ENCODE measurements at places on chromosomes 7 and 10.
A peak's percentile ranks its signal among the peaks of the same experiment; 100 is the strongest.

DNA sequence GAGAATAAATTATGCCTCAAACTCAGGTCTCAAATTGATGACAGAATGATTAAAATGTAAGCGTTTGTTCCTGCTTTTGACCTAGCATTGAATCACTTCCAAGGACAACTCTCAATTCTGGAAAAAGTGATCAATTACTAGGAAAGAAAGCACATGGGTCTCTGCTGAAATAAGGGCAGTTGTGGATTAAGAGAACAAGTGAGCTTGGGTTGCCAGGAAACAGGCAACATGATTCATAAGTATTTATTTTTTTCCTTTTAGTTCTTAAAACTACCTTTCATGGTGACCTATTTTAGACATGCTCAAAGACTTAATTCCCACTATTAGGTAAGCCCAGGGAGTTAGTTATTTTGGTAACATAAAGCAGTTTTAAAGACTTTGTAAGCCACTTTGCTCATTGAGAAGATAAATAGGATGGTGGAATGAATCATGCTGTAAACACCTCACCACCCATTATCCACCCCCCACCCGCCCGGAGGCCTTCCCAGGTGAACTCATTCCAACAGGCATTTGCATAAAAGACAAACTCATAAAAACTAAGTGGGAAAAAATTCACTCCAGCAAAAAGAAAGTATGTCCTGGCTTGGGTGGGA lies 728.3 kb downstream of the SORCS1 start:
- no peak for DNase-seq

- DNase-seq, result no peak
These were observed 28.2 kb upstream of the SEMA3D start for GRCh38 chr7:85215098-85215497.

- no peak for DNase-seq
These were observed 32.7 kb upstream of the VSIR start for GRCh38 chr10:71805776-71806703.

DNA sequence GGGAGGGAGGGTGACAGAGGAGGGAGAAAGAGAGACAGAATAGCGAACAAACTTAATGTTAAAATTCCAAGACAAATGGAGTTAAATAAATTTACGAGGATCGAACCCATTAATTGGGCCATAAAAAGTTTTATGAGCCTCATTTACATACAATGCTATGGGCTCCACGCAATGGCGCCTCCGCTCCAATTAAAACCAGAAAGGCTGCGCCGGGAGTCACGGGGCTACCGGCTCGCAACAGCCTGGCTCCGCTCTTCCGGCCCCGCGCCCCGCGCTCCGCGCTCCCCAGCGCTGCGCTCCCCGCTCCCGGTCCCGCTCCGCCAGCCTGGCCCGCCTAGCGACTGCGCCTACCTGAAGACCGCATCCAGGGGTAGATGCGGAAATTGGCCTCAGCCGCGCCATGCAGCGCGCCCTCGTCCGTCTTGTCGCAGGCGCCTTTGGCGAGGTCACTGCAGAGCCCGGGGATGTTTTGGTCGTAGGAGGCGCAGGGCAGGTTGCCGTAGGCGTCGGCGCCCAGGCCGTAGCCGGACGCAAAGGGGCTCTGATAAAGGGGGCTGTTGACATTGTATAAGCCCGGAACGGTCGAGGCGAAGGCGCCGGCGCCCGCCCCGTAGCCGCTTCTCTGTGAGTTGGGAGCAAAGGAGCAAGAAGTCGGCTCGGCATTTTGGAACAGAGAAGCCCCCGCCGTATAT lies 513 bp downstream of the HOXA7 start:
- no peak for DNase-seq

DNA sequence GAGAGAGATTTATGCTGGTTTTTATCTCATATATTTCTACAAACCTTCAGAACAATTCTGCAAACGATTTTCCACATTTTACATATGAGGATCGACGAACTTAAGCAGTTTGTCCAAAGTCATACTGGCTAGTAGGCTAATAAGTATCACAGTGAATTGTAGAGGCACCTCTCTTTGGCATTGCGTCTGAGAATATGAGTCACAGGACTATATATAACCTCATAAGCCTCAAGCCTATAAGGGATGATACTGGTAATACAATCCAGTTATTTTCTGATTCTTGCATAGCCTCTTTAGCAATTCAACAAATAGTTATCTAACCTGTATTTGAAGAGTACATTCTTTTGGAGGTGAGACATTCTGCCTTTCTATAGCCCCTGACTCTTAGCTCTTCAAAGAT lies 129.8 kb downstream of the GPR158 start:
- DNase-seq, result no peak

- DNase-seq, result no peak
These were observed 121.7 kb downstream of the DOCK4 start for GRCh38 chr7:112084520-112084971.

DNA sequence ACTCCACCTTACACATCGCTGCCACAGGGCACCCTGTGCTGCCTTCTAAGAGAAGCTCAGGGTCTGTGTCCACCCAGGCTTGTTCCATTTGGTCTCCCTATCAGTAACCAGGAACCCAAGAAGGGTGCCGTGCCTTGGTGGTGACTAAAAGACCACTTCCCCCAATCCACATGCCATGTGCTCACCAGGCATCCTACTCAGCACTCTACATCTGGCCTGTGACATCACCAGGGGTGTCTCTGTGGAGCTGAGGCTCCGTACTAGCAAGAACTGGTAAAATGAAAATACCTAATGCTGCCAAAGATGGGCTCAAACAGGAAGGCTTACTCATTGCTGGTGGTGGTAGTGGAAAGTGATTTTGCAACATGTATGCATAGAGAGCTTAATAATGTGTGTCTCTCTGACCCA lies 19.0 kb upstream of the C10orf71 start:
- DNase-seq, result no peak

DNA sequence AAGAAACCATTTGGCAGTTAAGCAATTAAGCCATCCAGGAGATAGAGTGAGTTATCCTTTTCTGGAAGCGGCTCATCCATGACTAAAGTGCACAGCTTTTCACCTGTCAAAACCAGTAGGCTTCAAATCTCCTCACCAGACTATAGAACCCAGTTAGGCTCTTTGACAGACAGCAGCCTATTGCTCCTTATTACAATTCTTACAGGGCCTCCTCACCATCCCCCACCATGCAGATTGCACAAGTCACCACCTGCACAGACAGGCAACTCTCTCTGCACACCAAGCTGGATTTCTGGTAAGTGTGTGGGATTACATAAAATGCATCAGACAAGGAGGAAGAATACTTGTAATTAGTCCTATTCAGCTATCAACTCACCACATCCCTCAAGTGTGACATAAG lies 301.6 kb downstream of the SNX13 start:
- DNase-seq, result no peak

DNA sequence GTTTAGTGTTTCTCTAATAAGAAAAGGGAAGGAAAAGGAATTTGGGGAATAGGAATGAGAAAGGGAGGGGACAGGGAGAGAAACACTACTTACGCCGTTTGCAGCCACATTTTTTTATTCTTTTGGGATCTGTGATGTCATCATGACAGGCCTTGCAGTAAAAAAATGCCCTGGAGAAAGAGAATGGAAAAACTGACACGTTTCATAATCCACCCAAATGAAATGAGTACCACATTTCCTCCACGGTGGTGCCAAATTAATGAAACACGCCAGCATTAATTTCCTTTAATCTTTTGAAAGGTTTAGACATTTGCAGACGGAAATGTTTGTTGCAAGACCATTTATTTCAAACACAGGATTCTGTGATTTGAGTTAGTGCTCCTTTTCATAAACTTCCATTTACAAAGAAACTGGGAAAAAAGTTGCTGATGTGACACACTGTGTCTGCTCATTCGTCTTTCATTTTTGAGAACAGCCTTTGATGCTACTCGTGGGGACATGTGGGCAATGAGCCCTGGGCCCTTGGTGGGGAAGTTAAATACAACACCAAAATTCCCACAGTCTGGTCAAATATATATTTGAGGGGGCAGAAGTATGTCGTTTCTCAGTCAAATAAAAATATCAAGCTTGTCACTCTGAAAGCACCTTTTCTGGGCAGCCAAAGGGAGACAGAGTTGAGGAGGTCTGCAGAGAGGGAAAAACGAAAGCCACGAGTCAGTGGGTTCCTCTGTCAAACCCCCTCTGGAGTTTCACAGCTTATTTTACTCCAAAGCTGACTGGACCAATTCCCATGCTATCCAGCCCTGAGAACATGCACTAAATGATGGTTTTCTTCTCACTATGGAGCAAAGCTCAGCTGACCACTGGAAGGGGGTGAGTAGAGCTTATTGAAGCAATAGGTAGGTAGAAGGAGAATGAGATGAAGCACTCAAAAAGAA lies 625.5 kb downstream of the KCNMA1 start:
- no peak for DNase-seq

DNA sequence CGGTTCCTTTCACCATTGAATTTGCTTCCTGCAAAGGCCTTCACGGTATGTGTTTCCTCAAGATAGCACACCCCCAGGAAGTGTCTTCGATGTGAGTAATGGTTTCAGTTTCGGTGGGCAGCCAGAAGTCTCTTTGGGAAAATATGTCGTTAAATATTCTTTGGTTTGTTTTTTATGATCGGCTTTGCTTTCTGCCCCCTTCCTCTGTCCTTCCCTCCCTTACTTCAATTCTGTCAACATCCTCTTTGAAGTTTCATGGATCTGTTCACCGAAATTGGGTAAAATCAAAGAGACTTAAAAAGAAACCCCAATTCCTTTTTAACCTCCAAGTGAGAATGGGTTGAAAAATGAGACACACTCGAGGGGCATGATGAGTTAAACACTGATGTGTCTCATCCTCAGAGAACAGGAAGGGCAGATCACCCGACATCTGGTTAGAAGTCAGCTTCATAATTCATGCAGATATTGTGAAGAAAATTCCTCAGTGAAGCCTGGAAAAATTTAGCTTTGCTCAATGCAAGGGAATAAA lies 170.8 kb upstream of the HABP2 start:
- DNase-seq, result no peak

- no peak for DNase-seq
These were observed 497.6 kb upstream of the PHF14 start for GRCh38 chr7:10475940-10476641.

- no peak for DNase-seq
These were observed 15.7 kb upstream of the ARMC3 start for GRCh38 chr10:22911889-22912762.

- no peak for DNase-seq
These were observed 14.8 kb upstream of the ORAI2 start for GRCh38 chr7:102418592-102418991.

- peak; percentile 9 for DNase-seq
These were observed 100.6 kb downstream of the FAM204A start for GRCh38 chr10:118241229-118242137.

DNA sequence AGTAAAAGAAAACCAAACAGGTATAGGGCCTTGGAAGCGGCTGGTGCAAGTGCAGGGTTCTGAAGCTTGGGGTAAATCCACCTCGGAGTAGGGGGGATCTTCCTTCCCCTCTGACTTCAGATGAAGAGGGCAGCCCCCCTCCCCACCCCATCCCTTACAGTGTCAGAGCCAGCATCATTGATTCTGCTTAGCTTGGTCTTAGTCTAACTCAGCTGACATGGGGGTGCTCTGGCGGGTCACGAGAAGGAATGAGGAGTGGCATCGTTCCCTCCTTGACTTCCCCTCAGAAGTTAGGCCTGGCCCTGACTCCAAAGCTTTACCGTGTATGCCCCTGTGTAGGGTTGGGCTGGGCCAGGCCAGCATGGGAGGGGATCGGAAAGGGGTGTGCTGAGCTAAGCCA lies 44.2 kb upstream of the SAMD8 start:
- no peak for DNase-seq

- DNase-seq, result no peak
These were observed 100.1 kb upstream of the FAM20C start for GRCh38 chr7:92231-92674.

DNA sequence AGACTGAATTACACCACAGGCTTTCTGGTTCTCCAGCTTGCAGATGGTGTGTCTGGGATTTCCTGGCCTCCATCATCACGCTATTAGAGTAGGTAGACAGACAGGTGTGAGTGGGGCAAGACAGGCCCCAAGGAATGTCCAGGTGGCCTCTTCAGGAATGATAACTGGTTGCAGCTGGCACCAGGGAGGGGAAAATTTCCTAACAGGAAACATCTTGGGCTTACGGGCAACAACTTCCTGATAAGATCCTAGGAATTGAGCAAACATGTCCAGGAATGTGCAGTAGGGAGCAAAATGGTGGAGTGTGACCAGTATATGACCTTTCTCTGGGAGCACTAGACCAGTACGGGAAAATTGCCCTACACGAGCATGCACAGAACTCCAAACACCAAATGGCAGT lies 11.3 kb downstream of the XRCC2 start:
- DNase-seq, result no peak

GRCh38 chr7:44463169-44463808 lies 27.2 kb downstream of the NUDCD3 start:
- DNase-seq, result no peak

DNA sequence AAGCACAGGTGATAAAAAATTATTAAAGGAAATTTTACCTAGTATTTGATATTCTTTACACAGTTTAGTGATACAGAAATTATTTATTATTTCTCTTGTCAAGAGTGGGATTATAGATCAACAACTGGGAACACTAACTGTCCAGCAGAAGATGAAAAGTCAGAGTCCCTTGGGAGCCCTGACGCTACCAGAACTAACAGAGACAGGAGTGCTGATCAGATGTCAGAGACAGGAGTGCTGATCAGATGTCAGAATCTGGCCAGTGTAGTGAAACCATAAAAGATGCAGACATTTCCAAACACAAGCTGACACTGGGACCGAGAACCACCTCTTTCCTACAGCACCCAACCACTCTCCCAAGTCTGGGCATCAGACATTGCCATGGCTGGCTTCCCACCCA lies 828.2 kb downstream of the TNS3 start:
- DNase-seq, result no peak

DNA sequence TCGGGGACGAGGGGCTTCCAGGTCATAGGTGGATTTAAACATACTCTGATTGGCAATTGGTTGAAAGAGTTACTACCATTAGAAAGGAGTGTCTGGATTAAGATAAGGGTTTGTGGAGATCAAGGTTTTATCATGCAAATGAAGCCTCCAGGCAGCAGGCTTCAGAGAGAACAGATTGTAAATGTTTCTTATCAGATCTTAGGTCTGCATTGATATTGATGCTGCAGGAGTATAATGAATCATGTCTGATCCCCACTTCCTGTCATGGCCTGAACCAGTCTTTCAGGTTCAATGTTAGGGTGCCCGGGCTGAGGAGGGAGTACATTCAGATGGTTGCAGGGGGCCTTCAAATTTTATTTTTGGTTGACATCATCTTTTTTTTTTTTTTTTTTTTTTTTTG lies 51.4 kb downstream of the SH3PXD2A start:
- DNase-seq, result no peak

- DNase-seq, result no peak
These were observed 85.0 kb downstream of the PTN start for GRCh38 chr7:137258552-137258951.

Data from stimulated activated naive CD4-positive, alpha-beta T cell (primary cell).